Fibroblast of the aortic adventitia (primary cell): ENCODE measurements at places on chromosomes 3 and 15. TPM values are rescaled to one million over a fixed set of nuclear protein-coding genes. Genes with fewer than 3 reads are reported as not detected.

GOLGA6L4 gene
- total RNA-seq: 0.08 and 1.2 TPM in 2 replicates

COL7A1 gene
- total RNA-seq: 8.6 and 10.2 TPM in 2 replicates

GABRB3 gene
- total RNA-seq: 0.81 and 2.2 TPM in 2 replicates

SLC28A1 gene
- not detected in 2 replicates for total RNA-seq

LZTFL1 gene
- total RNA-seq: 11.4 and 24.1 TPM in 2 replicates

PHLDB2 gene
- total RNA-seq: 61.9 and 79.2 TPM in 2 replicates
